Fibroblast of upper back skin (primary cell): ENCODE measurements at places on chromosomes 2 and 18.

DNA sequence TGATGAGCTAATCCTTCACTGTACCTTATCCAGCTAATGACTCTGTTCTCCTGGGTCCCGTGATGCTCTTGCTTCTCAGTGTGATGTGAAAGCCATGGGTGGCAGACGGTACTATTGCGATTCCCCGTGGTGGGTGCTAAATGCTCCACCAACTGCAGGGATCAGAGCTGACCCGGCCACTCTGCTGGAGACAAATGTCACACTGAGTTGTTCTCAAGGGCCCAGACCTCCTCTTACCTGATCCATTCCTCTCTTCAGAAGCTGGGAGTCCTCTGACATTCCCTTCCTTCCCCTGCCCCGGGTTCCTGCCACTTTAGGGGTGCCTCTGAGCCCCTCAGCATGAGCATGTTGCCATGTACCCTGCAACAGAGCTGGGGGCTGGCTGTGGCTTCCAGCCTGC, 105.1 kb downstream of the MAPK4 start:
- no peak for DNase-seq

- no peak for DNase-seq
These were observed 18.7 kb upstream of the RASGRP3 start for GRCh38 chr2:33457556-33458247.

GRCh38 chr2:39524061-39524460, 87.0 kb upstream of the MAP4K3 start:
- peak; percentile 62 for DNase-seq

- DNase-seq = peak; percentile 58
These were observed 141.6 kb upstream of the CYP26B1 start for GRCh38 chr2:72289283-72289682.

DNA sequence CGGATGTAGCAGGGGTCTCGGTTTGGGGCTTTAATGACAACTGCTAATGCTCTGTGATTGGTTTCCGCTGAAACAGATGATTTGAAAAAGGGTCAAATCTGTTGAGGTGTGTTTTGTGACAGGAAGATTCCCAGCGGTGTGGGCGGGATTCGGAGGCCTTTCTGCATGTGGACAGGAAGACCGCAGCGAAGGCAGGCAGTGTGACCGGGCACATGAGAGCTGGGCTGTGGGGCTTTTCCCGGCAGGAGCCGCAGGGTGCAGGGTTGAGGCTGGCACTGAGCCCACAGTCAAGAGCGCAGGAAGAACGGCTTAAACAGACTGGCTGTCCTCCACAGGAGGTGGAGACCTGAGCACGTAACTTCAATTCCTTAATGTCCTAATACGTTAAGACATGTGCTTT, 180.0 kb upstream of the TPO start:
- DNase-seq = no peak

DNA sequence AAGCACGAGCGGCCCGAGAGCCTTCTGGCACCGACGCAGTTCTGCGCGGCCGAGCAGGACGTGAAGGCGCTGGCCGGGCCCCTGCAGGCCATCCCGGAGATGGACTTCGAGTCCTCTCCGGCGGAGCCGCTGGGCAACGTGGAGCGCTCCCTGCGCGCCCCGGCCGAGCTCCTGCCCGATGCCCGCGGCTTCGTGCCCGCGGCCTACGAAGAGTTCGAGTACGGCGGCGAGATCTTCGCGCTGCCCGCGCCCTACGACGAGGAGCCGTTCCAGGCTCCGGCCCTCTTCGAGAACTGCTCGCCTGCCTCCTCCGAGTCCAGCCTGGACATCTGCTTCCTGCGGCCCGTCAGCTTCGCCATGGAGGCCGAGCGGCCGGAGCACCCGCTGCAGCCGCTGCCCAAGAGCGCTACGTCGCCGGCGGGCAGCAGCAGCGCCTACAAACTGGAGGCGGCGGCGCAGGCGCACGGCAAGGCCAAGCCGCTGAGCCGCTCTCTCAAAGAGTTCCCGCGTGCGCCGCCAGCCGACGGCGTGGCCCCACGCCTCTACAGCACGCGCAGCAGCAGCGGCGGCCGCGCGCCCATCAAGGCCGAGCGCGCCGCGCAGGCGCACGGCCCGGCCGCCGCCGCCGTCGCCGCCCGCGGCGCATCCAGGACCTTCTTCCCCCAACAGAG, 70.4 kb downstream of the ARHGEF33 start:
- DNase-seq = peak; percentile 88

- DNase-seq = no peak
These were observed 16.3 kb downstream of the ABCB11 start for GRCh38 chr2:169014780-169015179.

DNA sequence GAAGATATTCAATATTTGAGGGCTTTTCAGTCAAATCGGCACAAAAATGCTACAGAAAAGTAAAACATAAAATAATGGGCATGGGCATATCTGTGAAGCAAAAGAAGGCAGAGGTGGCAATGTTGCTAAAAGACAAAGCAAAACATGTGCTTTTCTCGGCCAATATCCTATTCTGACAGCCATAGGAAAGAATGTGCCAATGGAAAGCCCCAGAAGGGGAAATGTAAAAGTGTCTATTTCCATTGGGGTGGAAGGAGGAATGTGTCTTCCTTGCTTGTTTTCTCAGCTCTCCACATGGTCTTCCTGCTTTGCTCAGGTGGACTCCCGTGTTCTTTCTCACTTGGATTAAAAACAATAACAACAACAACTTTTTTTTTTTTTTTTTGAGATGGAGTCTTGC, 13.7 kb upstream of the PER2 start:
- DNase-seq = no peak

DNA sequence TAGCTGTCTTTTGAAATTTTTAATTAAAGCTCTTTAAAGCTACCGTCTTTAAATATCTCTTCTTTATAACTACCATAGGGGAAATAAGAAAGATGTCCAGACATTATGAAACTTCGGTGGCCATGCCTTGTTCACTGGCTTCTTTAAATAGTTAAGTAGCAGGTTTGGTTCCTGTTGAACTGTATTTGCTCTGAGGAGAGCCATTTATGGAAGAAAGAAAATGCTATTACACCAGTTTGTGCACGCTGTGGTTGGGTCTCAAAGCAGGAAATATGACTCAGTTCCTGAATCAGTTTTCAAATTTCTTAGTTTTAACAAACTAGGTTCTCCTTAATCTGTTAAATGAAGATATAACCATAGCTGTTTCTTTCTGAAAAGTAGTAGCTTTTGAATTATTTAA, 12.2 kb downstream of the ARPC2 start:
- peak; percentile 88 for DNase-seq

DNA sequence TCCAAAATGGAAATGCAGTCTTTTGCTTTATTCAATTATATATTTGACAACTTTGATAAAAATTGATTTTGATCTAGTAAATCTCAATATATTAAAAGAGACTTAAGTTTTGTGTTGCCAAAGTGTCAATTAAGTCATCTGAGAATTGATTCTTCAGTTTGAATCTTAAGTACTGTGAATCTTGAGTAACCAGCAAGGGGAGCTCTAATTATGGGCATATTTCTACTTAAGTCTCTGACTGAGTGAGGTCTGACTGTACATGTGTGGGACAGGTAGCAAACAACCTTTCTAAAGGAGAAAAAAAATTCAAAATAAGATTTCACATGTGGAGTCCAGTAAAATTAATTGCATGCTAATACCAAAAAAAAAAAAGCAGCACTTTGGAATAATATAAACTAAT, 503.7 kb upstream of the SLC8A1 start:
- no peak for DNase-seq

- DNase-seq = no peak
These were observed 568.7 kb downstream of the METTL4 start for GRCh38 chr18:2002604-2003003.

DNA sequence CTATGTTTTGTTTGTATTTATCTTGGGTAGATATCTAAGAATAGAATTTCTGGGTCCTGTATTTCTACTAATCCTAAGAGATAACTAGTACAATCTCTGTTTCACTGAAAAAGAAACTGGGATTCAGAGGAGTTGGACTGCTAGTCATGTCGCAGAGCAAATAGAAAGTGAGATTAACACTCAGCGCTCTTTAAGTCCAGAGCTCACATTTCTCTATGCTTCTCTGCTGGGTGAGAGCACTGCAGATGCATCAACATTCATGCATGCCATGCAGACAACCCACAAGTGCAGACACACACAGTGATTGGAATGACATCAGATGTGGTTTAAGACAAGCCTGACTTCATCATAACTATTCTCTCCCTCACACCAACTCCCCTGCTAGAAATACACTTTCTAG, 563.8 kb downstream of the TDRD15 start:
- DNase-seq = no peak

- DNase-seq = no peak
These were observed 65.4 kb downstream of the LRRFIP1 start for GRCh38 chr2:237692601-237693290.

DNA sequence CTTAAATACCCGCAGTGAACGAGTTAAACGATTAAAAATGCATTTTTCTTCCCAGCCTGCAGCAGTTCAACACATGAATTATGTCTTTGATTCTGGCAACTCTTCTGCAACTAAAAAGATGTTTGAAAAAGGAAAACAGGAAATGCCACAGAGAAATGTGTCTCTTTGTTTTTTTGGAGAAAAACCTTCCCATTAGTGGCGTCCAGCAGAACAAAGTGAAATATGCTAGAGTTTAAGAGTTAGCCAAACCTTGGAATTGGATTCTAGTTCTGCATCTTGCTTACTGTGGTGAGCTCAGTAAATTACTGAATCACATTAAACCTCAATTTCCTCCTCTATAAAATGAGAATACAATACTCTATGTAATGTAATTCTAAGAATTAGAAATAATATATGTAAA, 900.2 kb upstream of the ACVR2A start:
- no peak for DNase-seq

DNA sequence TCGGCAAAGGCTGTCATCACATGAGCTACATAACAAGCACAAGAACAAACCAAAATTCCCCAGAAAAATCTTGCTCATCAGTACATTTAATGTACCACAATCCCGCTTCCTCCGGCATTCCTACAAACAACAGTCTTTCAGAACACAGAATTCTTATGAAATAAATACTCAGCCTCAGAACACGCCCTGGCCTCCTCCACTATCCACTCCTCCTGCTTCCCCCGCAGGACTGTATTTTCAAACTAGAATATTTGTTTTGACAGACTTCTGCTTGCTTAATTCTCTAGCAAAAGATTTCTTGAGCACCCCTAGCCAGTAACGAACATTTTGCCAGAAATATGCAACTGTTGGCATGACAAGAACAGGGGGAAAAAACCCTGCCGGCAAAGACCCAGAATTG, 131.2 kb downstream of the THADA start:
- DNase-seq = peak; percentile 29

DNA sequence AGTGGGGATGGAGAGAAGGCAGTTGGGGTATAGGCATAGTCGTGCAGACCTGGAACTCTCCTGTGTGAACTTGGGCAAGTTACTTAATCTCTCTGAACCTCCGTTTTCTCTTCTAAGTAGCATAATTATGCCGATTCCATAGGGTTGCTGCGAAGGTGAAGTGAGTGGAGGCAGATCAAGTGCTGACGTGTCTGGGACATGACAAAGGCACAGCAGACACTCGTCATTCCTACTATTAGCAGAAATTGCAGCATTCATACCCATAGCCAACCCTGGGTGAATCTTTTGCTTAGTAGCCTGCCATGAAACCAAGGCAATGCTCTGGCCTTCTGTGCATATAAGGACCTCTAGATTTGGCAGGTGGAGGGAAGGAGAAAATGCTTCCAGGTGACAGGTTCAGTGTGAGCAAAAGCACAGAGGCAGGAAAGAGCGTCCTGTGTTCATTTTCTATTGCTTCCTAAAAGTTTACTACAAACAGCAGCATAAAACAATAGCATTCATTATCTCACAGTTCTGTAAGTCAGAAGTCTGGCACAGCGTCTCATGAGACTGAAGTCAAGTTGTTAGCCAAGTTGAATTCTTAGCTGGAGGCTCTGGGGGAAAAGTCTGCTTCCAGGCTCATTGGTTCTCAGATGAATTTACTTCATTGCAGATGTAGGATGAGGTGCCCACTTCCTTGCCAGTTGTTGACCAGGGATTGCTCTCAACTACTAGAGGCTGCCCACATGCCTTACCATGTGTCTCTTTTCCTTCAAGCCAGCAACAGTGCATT, 77.8 kb downstream of the CTIF start:
- DNase-seq = no peak

- peak; percentile 19 for DNase-seq
These were observed 312.4 kb upstream of the MC4R start for GRCh38 chr18:60684843-60685513.

DNA sequence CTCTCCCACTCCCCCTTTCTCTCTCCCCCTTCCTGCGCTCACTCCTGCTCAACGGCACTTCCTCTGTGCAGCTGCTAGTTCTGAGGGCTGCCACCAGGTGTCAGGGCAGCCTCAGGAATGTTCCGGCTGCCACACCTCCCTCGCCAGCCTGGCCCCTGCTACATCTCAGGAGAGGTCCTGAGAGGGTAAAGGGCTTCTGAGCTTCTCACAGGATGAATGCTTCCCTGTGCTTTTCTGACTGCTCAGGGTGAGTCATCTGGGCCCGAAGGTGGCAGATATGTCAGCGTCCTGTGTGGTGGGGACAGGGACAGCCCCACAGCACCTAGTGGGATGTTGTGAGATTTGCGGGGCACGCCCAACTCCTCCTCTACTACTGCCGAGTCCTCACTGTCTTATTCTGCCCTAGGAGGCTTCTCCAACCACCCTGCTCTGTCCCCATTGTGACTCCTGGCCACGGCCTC, 49.0 kb downstream of the PLEKHB2 start:
- peak; percentile 58 for DNase-seq

GRCh38 chr18:9108911-9109310, 6.4 kb downstream of the NDUFV2 start:
- no peak for DNase-seq

DNA sequence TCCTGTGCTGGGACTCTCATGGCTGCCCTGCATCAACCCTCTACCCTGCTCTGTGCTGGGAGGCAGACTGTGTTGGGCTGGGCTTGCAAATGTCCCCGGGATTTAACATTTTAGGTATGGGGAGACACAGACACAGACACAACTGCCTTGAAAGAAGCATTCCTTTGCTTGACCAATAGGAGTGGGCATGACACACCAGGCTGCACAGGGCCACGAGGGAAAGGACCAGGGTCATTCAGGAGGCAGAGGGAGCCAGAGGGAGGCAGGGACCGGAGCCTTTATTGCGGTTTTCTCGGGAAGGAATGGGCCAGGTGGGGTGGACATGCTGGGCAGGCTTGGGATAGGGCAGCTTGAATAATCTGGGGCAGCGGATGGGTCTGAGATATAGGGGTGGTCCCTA, 238.7 kb upstream of the COPS8 start:
- no peak for DNase-seq
